PC-3 (cell line): ENCODE measurements at places on chromosomes 1 and 21.

DNA sequence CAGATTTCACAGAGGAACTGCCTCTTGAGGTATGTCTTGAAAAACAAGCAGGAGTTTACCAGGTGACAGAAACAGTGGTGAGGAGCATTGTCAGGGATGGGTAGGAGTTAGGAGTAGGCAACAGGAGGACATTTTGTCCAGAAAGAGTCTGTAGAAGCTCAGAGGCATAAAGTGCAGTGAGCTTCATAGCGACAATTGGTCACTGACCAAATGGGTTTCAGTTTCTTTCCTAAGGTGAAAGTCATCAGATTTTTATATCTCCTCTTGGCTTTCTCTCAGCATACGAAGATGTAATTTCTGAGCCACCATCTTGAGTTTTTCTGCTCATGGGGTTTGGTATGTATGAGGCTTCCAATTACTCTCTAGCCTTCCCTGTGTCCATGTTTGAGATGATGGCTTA lies 29.3 kb upstream of the FASLG start:
- DNase-seq: no peak

GRCh38 chr1:4394366-4394765 lies 260.0 kb upstream of the AJAP1 start:
- DNase-seq: no peak

DNA sequence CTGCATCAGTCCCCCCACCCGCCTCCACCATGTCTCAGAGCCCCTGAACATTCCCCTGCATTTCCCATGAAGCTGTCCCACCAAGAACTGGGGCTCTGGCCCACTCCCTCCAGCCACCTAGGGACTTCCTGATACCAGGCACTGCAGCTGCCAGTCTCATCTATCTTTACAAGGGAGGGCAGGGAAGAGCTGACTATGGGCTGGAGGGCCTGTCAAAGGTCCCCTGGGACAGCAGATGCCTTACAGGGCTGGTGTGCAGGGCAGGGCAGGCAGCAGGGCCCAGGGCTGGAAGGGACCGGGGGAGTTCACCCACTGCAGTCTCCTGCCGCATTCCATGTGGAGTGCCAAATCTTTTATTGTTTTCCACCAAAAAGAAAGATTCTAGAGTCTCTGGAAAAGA lies 17.6 kb downstream of the SHISA4 start:
- DNase-seq: no peak

DNA sequence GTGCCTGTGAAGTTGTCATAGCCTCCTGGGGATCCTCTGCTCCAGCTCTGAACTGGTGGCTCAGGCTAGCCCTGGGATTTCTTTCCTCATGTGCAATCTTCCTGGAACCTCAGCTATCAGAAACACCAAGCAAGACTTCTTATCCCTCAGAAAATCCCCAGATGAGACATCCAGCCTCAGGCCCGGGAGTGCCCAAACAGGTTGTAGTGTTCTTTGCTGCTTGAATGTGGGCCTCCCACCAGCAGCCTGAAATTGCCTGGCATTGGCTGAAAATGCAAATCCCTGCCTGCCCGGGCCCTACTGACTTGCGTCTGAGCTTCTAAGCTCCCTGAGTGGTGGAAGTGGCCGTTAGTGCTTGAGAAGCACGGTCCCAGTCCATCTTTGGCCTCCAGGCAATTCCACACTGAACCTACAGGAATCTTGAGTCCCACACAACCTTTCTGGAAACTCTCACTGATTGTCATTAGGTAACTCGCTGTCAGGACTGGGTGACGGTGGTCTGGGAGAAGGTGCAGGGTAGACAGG lies 146.8 kb downstream of the ZBTB18 start:
- DNase-seq: peak; percentile 32

DNA sequence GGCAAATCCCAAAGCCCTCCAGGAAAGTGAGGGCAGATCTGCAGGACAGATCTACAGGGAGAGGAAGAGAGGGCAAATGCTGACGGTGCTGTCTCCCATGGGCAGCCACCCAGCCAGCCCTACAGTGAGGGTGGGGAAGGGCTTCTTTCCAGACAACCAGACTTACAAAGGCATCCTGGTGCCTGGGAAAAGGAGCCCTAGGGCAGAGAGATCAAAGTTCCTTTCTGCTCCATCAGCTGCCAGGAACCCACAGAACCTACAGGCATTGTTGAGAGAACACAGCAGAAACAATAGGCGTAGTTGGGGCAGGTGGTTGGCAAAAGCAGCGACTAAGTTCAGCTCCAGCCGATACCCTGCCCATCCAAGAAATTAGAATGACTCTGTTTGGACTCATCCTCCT lies 332.4 kb downstream of the KCNH1 start:
- DNase-seq: no peak

DNA sequence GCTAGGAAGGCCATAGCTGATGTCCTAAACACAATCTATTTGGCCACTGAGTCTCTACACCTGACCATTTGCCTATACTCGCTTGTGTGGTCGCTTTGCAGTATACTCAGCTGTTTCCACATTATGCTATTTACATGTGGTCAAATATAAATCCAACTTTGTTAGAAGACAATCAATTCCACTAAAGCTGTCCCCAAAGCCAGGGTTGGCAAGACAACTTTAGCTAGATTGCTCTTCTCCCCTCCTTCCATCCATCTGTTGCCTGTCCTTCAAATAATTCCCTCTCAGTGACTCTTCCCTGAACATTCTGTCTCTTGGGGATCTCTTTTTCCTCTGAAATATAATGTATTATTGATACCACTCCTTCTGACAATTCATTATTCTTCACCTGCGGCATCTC lies 30.1 kb downstream of the AVPR1B start:
- no peak for DNase-seq

GRCh38 chr1:46755121-46755520 lies 36.2 kb upstream of the EFCAB14 start:
- no peak for DNase-seq

DNA sequence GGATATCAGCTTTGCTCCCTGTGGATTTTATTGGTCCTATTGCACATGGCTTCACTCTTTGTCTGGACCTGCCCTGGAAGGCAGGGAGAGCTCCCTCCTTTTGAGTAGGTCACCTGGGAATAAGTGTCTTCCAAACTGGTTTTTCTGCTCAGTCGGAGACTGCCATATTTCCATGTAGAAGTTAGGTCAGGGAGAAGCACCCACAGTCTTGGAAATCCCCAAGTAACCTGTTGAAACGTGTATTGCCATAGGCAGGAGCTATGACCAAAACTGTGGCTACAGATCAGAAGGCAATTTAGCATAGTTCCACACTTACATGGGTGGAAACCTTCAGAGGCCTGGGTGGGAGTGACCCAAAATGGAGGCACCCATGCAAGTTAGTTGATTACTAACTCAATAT lies 3.5 kb upstream of the GNG12 start:
- DNase-seq: no peak

DNA sequence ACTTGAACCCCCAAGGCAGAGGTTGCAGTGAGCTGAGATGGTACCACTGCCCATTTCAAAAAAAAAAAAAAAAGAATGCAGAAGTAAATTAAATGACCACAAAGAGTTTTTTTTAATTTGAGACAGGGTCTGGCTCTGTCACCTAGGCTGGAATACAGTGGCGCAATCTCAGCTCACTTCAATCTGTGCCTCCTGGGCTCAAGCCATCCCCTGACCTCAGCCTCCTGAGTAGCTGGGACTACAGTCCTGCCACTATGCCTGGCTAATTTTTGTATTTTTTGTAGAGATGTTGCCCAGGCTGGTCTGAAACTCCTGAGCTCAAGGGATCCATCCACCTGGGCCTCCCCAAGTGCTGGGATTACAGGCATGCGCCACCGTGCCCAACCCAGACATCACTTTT lies 20.2 kb upstream of the GPR157 start:
- DNase-seq: no peak

GRCh38 chr1:106584676-106585075 lies 471.8 kb upstream of the PRMT6 start:
- DNase-seq: no peak

GRCh38 chr1:44619261-44619900 lies 54.9 kb downstream of the TMEM53 start:
- DNase-seq: no peak

DNA sequence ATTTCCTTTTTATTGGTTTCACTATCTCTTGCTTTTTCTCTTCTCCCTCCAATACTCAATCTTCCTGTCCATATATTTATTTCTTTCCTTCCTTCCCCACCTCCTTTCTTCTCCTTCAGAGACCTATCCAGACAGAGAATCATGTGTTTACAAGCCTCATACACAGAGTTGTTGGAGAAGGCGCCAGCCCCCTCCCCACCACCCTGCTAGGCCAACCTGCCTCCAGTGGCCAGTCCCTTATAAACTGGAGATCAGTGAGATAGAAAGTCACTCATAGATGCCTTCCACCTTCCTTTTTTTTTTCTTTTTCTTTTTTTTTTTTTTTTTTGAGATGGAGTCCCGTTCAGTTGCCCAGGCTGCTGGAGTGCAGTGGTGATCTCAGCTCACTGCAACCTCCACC lies 53.3 kb downstream of the CD247 start:
- DNase-seq: no peak

- DNase-seq: no peak
These were observed 499 bp upstream of the TRAF5 start for GRCh38 chr1:211326140-211326527.

- DNase-seq: no peak
These were observed 61.5 kb downstream of the PACC1 start for GRCh38 chr1:212353181-212353580.

DNA sequence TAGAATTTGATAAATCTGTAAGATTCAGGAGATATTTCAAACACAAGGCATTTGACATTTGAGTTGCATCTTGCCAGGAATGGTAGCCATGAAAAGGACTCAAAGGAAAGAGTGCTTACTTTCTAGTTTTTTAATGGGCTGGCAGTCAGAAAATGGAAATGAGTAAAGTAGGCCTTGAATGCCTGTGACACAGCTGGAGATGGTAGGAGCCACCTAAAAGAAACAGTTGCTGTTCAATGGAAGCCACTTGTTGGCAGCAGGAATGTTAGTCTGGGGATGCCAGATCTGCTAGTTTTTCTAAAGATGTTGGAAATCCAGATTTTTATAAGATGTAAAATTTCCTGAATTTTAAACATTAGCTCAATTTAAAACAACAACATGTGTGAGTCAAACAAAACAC lies 43.6 kb downstream of the CACHD1 start:
- no peak for DNase-seq

GRCh38 chr1:206769304-206769731 lies 1.3 kb upstream of the IL19 start:
- DNase-seq: no peak

DNA sequence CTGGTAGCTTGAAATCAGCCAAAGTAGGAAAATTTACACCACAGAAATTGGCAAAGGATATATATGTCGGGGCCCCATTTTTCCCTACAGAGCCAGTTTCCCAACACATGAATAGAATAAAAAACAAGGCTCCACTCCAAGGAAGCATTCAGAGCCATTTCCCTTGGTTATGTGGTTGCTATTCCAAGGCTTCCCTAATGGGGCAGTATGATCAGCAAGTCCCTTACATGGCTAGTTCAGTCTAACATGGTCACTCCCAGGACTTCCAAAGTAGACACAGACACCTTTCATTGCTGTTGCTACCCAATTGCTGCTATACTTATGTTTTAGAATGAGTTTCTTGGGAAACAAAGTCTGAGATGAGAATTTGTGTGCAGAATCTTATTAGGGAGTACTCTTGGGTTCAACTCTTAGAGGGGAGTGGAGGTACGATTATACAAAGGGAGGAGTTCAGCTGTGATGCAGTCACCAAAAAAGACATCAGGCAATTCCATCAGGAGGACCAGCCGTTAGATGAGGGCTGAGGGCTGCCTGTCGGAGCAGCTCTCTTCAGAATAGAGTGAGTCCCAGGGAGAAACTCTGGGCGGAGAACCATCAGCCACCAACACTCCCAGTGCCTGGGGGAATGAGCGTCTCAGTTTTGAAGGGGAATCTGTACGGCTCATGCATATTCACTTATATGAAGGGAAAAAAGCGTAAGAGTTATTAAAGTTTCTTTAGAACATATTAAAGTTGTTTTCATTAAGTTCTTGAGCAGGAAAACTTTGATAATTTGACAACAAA lies 92.9 kb downstream of the C21orf91 start:
- DNase-seq: peak; percentile 32

GRCh38 chr1:70458131-70458530 lies 47.1 kb downstream of the CTH start:
- no peak for DNase-seq

DNA sequence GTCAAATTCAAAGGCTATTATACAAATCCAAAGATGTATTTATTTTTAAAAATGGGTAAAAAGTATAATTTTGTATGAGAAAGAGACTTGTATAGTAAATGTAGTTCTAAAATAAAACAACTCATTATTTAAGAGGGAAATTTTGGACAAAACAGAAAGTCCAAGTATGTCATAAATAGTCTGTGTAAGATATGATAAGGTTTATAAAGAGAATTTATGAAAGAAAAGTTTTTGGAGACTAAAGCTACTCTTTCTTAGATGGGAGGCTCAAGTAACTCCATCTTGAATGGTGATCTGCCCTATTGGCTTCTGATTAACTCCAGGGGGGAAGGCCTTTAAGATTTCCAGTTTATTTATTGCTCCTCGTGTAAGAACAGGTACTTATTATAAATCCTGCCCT lies 14.7 kb upstream of the OR2T27 start:
- DNase-seq: peak; percentile 46

DNA sequence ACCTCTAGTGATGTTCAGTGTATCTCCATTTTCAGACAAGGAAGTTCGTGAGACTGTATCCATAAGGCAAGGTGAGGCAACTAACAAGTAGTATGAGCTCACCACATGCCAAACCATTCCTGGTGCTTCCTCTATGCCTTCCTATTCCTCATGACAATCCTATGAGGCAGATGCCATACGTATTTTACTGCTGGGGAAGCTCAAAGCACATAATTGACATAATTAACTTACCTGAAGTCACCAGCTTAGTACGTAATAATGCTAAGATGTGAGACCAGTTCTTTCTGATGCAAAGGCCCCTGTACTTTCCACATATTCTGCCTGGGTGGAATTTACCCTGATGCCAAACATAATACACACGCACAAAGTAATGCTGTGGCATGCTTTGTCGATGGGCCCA lies 83.6 kb upstream of the NFIA start:
- DNase-seq: no peak

GRCh38 chr1:100834777-100835660 lies 59.6 kb downstream of the EXTL2 start:
- DNase-seq: peak; percentile 33

DNA sequence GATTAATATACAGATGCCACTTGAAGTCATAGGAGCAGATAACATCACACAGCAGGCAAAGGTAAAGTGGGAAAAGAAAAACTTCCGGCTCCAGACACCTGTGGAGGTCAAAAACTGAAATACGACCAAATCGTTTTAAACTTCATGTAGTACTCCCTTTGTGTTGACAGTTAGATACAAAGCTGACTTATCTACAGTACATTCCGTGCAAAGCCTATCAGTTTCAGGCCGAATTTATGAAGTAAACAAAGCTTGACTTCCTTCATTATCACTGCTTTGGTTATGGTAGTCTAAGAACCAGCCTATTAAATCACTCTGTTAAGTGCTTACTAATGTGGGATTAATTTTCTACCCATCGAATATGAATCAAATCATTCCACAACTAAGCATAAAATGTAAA lies 156.3 kb downstream of the SMYD3 start:
- no peak for DNase-seq

GRCh38 chr1:942864-943533 lies 16.1 kb downstream of the NOC2L start:
- no peak for DNase-seq
